ENCODE measurements at places on chromosomes 3 and 15.

- no peak for DNase-seq
Observed at GRCh38 chr15:99228120-99228770, 21.1 kb downstream of the TTC23 start.

GRCh38 chr3:40649346-40649745, 124.6 kb downstream of the ZNF621 start:
- DNase-seq, result no peak

GRCh38 chr3:63500196-63500595, 152.3 kb upstream of the SNTN start:
- DNase-seq, result no peak

GRCh38 chr3:89876116-89876515, 768.7 kb downstream of the EPHA3 start:
- no peak for DNase-seq

DNA sequence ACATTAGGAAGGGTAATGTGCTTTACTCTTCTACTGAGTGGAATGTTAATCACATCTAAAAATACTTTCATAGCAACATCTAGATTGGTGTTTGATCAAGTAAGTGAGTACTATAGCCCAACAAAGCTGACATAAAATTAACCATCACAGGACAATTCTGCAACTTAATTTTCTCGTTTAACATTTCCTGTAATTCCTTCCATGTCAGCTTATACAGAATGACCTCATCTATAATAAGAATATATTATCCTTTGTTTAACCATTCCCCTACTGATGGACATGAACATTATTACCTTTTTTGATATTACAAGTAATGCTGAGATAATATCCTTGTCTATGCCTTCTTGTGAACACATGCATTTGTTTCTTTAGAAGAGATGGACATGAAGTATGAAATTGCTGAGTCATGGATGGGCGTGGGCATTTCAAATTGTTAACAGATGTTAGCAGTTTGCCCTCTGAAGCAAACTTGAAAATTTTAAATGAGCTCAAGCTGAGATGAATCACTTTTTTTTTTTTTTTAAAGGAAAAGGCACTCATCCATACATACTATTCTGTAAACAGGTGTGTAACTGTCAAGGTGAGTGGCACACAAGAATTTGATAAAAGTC, 85.1 kb downstream of the OXNAD1 start:
- peak; percentile 28 for DNase-seq

- peak; percentile 79 for DNase-seq
Observed at GRCh38 chr3:68876112-68876713, 56.1 kb downstream of the TAFA4 start.

DNA sequence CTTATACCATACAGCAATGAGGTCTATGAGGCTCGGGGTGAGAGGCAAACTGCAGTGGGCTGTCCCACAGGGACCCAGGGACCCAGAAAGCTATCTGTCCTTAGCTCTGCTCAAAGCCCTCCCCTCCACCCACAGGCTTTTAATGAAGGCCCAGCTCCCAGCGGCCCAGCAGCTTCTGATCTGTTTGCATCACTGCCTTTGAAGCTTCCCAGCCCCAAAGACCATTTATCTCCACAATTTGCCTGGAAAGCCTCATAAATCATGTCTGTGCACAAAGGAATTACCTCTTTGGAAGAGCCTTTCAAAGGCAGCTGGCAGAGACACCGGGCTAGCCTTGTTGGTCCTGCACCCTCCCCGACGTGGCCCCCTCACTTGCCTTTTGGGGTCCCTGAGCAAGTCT, 123.9 kb downstream of the RAB11A start:
- no peak for DNase-seq

DNA sequence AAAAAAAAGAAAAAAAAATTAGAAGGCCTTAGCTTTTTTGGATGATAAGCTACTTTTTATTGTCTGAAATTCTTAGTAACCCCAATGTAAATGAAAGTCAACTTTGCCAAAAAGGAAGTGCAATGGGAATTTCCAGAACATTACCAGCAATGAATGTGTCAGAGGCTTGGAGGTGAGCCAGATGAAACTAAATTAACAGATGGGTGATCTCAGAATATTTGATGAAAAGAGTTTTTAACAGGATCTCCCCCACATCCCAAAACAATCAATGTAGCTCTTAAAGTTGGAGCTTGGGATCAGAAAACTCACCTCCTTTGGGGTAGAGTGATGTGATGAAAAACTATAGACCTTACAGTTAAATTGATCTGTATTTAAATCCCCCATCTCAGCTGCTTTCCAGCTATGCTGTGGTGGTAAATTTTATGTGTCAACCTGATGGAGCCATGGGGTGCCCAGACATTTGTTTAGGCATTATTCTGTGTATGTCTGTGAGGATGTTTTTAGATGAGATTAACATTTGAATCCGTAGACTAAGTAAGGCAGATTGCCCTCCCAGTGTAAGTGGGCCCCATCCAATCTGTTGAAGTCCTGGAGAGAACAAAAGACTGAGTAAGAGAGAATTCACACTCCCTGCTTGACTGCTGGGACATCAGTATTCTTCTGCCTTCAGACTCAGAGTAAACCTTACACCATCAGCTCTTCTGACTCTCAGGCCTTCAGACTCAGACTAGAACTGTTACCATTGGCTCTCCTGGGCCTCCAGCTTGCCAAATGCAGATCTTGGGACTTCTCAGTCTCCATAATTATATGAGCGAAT, 84.3 kb upstream of the TNFSF10 start:
- DNase-seq, result no peak

GRCh38 chr15:62896969-62897486, 145.5 kb upstream of the TPM1 start:
- no peak for DNase-seq

GRCh38 chr15:48607846-48608245, 37.7 kb downstream of the FBN1 start:
- no peak for DNase-seq

DNA sequence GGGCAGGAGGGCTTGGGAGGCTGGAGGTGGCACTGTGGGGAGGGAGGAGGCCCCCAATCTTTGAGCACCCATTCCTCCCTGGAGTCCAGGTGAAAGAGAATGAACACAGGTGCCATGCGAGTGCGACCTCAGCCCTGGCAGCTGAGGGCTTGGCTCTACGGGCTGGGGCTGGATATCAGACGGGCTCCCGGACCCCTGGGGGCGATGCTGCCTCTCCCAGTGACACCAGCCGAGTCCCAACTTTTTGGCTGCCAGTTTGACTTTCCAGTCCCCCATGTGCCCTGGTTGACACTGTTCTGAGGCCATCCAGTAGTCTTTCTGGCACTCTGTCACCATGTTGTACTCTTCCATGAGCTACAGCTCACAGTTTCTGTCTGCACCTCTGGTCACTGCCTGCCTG, 1.2 kb downstream of the VILL start:
- no peak for DNase-seq

DNA sequence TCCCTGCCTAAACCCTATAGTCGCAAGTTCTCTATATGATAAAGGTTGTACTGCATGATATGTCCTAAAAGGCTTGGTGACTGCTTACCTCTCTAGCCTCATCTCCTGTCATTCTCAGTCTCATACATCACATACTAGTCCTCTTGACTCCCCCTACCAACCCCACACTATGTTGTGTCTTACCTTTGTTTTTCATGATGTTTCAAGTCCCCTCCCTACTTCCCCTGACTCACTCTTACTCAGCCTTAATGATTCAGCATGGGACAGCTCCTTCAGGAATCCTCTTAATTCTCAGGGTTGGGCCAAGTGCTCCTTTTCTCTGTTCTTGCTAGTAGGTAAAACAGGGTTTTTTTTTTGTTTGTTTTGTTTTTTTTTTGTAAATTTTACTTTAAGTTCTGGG, 49.6 kb downstream of the SLMAP start:
- DNase-seq, result peak; percentile 50

- no peak for DNase-seq
Observed at GRCh38 chr15:40006003-40006402, 33.0 kb downstream of the SRP14 start.

GRCh38 chr15:25675396-25675795, 187.7 kb downstream of the ATP10A start:
- no peak for DNase-seq

DNA sequence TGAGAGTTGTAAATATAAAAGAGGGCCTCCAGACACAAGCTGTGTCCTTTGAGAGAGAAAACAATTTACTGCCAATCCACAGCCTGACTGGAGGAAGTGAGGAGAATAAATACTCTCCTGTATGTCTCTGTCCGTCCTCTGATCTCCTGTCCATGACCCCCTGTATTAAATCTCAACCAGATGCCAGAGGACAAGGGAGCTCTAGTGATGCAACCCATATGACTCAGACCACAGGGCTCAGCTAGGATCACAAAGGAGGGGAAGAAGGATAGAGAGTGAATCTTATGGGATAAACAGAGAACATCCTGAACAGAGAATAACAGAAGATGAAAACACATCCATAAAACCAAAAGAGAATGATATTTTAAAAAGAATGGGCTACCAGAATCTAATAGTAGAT, 482.6 kb downstream of the PLOD2 start:
- DNase-seq, result no peak

- no peak for DNase-seq
Observed at GRCh38 chr3:122013448-122013925, 8.6 kb downstream of the ILDR1 start.

DNA sequence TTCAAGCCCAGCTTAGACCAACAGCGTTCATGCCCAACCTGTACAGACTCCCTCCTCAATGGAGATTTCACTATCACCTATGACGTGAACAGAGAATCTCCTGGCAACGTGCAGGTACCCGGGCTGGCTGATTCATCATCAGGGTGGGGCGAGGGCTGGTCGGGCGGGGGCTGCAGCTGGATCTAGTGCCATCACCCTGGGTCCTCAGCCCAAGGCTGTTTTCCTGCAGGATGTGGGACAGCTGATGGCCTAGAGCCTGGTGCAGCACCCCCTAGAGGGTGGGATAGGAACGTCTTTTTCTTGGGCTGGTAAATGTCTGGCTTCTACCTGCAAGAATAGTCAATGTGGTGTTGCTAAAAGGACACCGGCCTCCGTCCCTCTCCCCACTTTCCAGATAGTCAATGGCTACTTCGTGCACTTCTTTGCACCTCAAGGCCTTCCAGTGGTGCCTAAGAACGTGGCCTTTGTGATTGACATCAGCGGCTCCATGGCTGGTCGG, 4.4 kb downstream of the ITIH3 start:
- peak; percentile 38 for DNase-seq

GRCh38 chr3:21094686-21095085, 656.3 kb downstream of the ZNF385D start:
- DNase-seq, result no peak

GRCh38 chr3:82633319-82633718, 871.9 kb upstream of the GBE1 start:
- no peak for DNase-seq

- peak; percentile 40 for DNase-seq
Observed at GRCh38 chr3:56855856-56856512, 54.2 kb upstream of the ARHGEF3 start.

- no peak for DNase-seq
Observed at GRCh38 chr15:39596358-39597051, 15.6 kb downstream of the THBS1 start.

DNA sequence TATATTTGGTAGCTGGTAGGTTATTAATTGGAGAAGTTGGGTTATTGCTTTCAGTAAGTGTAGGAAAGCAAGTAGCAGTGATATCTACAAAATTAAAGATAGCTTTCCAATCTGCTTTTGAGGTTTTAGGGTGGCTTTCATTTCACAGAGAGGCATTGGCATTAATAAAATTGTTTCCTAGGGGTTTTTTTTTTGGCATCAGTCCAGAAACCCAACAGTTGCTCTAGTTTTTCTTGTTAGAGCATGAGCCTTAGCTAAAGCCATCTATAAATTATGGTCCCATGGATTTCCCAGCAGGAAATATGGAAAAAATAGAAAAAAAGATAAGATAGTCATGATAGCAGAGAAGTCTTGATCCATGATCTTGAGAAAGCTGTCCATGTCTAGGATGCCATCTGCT, 3.0 kb upstream of the B4GALT4 start:
- DNase-seq, result peak; percentile 5

DNA sequence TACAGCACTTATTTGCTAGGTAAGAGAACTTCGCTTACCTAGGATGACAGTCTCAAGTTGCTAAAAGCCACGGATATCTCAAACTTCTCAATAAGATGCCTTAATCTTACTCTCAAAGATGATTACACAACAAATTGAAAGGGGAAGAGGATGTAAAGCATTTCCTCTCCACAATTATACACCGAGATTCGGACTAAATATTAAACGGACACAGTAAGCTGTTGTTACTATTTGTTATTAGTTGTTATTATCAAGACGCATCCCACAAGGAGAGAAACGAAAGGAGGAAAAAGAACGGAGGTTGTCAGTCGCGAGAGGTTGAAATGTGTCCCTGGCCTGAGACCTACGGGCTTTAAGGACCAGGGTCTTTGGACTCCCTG, 660 bp downstream of the ZNF106 start:
- DNase-seq, result peak; percentile 49

GRCh38 chr3:28036599-28037575, 204.5 kb upstream of the CMC1 start:
- DNase-seq, result no peak

- DNase-seq, result no peak
Observed at GRCh38 chr3:173659972-173660371, 262.4 kb downstream of the NLGN1 start.

GRCh38 chr15:93887151-93887550, 344.2 kb upstream of the MCTP2 start:
- DNase-seq, result no peak

DNA sequence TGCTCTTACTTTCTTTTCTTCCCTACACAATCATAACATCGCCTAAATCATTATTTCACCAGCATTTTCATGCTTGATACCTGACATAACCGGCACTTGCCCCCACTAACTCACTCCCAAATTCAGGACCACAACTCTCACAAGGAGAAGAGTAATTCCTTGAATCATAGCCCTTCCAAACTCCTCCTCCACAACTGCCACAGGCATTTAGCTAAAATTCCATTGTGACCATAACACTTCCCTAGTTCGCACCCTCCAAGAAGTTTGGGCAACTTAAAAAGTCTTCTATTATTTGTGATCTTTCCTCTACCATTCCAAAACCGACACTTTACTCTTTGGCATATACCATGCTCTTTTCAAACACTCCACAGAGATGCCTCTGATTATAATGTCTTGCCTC, 59.4 kb upstream of the XRN1 start:
- no peak for DNase-seq

DNA sequence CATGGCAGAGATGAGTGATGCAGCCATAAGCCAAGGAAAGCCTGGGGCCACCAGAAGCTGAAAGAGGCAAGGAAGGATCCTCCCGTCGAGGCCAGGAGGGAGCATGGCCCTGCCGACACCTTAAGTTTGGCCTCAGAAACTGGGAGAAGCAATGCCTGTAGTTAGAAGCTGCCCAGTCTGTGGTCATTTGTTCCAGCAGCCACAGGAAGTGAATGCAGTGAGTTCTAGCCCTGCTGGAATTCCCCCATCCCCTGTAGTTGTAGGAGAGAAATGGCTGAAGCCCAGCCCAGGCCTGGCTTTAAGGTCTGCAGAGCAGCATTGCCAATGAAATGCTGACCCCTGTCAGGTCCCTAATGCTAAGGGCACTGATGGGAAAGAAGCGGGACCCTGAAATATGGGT, 12.2 kb upstream of the CHSY1 start:
- no peak for DNase-seq

DNA sequence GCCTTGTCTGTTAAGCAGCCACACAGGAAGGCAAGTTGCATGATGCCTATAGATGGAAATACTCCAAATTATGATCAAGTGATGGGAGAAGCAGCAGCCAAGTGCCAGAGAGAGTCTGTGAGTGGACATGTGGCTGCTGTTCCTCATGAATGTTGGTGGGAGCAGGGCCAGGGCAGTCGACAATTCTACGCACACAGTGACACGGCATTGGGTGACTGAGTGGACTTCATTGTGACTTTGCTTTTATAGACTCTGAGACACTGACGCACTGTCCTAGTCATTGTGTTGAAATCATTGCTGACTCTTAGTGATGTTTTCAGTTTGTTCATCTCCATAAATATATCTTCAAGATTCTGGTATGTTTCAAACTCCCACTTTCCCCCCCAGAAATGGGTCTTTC, 246.3 kb upstream of the SEMA6D start:
- DNase-seq, result no peak
